ENCODE measurements at places on chromosomes 7 and 10.

DNA sequence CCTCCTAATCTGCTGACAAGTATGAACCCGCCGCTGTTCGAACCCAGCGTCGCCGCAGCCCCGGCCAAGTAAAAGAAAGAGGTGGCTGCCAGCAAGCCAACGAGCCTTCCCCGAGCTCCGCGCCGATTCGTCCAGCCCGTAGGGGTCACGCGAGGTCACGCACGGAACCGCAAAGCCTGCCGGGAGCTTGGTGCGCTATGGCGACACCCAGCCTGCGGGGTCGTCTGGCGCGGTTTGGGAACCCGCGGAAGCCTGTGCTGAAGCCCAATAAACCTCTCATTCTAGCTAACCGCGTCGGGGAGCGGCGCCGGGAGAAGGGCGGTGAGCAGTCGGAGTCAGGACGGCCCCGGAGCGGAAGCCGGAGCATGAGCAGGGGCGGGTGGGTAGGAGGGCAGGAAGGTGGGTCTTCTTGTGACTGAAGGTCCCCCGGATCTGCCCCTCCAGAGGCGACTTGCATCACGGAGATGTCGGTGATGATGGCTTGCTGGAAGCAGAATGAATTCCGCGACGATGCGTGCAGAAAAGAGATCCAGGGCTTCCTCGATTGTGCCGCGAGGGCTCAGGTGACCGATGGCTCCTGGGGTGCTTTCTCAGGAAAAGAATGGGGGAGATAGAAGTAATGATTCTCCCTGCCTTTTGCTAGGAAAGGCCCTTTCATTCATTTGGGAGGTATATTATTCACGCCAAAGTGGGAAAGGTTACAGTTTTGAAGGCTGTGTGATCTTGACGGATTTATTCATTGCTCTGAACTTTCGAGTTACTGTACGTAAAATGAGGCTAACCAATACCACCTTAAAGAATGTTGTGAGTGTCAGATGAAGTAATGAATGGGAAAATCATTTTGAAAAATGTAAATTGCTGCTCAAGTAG is at the start of gene CHCHD1:
TSS of gene CHCHD1 (plus strand) at position 170 of the 870 bp plus-strand sequence. CDS start at position 198, 28 bp downstream.
- DNase-seq, result peak; percentile 77

DNA sequence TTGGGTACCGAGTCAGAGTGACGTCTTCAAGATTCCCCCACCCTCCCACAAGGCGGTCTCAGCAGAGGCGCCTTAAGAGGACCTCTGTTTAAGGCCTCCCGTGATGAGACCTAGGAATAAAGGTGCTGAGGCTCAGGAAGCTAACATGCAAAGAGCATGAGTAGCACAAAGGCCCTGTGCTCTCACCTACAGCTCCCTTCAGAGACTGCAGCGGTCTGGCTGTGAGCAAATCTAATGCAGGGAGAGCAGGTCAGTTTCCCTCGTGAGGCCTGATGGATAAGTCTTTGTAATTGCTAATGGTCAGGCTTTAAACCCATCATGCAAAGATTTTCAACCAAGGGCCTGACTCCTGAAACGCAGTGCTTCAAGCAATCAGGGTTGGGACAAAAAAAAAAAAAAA is 909.3 kb upstream of the GHITM start:
- DNase-seq, result no peak

- DNase-seq, result no peak
These were observed 45.1 kb downstream of the CHN2 start for GRCh38 chr7:29239638-29240037.

DNA sequence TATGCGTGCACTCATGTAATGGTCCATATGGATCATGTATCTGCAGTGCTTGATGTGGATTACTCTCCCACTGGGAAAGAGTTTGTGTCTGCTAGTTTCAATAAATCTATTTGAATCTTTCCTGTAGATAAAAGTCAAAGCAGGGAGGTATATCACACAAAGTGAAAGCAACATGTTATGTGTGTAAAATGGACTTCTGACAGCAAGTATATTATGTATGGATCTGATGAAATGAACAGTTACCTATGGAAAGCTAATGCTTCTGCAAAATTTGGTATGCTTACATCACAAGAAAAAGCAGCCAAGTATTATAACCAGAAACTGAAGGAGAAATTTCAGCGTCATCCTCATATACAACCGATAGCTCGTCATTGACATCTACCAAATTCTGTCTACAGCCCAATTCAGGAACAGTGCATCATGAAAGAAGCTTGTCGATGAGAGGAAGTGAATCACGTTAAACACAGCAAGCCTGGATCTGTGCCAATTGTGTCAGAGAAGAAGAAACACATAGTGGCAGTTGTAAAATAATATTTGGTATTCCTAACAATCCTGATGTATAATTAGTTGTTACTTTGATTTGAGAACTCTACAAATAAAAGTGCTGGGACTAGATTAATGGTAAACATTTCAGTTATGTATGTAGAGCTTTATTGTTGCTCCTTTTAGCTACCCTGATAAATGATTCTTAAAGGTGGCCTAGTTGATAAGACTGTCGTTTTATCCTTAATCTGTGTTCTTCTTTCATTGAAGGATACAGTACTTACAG is 14.2 kb upstream of the SYPL1 start:
- no peak for DNase-seq

All from stimulated activated CD4-positive, alpha-beta T cell treated with anti-CD3 and anti-CD28 coated beads, Interleukin-1b, Interleukin-23, amount 100 ng/mL, for 1 hour (primary cell).